ENCODE measurements at places on chromosomes 13 and 19.

DNA sequence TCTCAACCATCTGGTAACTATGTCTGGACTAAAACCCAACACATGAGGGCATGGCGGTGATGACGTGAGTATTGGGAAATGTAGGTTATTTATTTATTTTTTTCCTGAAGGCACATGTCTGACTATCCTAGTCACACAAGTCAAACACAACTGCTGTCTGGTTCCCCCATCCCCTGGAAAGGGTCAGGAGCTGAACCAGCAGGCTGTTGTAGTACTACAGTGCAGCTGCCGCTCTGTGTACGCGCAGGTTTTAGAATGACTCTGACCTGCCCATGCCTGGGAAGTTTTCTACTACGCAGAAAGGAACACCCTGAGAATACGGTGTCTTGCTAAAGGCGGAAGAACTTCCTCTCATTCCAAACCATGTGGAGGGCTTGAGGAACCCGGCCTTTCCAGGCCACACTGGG lies 1.2 kb downstream of the SLC7A1 start:
- DNase-seq, result no peak

GRCh38 chr19:17249887-17250548 lies 4.3 kb upstream of the NR2F6 start:
- DNase-seq, result no peak

DNA sequence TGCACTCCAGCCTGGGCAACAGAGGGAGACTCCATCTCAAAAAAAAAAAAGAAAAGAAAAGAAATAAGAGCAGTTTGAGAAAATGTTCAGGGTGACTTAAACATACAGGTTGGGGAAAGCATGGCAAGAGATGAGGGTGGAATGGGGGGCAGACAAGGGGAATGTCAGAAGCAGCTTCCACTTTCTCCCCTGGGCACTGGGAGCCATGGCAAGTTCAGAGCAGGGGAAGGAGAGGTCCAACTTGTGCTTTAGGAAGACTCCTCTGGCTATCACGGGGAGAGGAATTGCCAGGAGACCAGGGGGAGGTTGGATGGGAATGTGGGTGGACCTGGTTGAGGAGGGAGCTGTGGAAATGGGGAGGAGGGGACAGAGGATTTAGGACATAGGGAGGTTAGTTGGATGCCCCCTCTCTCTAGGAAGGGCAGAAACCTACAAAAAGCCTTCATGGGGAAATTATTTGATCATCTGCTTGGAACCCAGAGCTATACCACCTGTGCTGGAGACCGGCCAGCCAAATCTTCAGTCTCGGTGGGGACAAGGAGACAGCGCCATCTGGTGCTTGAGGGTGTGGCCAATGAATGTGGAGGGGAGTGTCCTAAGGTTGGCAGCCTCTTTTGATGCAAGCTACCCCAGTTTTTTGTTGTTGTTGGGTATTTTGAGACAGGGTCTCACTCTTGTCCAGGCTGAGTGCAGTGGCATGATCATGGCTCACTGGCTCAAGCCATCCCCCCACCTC lies 7.3 kb upstream of the STRN4 start:
- DNase-seq, result no peak

DNA sequence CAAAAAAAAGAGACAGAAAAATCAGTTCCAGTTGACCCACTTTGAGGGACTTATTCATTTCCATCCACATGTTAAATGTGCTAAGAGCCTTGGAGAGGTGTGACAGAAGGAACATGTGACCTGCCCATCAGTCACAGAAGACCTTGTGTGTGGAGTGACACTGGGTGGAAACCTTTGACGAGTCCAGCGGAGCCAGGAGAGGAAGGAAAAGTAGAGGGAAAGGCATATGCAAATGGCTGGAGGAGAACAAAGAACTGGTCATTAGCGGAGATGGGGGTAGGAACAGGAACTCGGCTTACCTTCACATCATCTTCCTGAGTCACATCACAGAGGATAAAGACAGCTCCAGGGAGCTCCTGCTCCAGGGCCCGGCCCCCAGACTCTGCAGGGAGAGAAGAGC lies 2.3 kb downstream of the HSD17B14 start:
- no peak for DNase-seq

GRCh38 chr19:47417746-47418691 lies 1.3 kb downstream of the MEIS3 start:
- DNase-seq, result no peak

GRCh38 chr13:91955546-91956355 lies 557.3 kb downstream of the GPC5 start:
- no peak for DNase-seq

- DNase-seq, result no peak
These were observed 55.2 kb downstream of the STARD13 start for GRCh38 chr13:33230178-33230881.

GRCh38 chr19:1843116-1843515 lies 5.2 kb downstream of the REXO1 start:
- no peak for DNase-seq

- DNase-seq, result no peak
These were observed 487.8 kb downstream of the PCDH17 start for GRCh38 chr13:58119351-58119750.

DNA sequence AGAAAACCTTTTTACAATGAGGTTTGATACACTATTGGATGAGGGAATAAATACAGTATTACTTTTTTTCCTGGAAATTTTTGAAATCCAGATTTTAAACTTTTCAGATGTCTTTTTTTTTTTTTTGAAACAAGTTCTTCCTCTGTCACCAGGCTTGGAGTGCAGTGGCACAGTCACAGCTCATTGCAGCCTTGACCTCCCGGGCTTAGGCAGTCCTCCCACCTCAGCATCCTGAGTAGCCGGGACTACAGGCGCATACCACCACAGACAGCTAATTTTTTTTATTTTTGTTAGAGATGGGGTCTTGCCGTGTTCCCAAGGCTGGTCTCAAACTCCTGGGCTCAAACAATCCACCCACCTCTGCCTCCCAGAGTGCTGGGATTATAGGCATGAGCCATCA lies 96.8 kb downstream of the RNF17 start:
- no peak for DNase-seq

DNA sequence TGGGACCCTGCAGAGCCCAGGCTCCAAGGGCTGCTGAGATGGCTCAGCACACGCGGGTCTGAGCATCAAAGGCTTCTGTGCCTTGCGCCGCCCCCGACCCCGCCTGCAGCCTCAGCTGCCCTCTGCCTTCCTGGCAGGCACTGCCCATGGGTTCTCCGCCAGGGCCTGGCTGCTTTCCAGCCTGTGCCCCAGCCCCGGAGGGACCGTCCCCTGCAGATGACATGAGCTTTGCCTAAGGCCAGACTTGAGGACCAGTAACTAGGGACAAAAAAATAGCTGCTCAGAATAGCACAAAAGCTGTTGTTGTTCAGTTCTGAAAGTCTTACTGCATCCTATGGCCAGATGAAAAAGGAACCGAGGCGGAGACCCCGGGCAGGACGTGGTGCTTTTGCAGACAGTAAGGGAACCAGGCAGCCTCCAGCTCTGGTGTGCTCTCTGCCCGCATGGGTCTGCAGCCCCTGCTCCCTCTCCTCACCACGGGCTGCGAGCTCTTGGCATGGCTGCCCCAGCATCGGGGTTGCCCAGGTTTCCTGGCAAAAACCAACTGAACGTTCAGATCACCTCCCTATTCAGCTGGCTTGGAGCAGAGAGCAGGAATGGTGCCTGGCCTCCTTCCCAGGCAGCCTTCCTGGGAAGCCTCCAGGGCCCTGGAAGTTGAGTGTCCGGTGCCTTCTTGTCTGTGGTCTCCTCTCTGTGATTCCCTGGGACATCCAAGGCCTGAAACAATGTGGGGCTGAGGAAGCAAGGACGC lies 12.5 kb upstream of the CFAP97D2 start:
- no peak for DNase-seq

GRCh38 chr13:78845656-78846365 lies 186.9 kb upstream of the OBI1 start:
- no peak for DNase-seq

DNA sequence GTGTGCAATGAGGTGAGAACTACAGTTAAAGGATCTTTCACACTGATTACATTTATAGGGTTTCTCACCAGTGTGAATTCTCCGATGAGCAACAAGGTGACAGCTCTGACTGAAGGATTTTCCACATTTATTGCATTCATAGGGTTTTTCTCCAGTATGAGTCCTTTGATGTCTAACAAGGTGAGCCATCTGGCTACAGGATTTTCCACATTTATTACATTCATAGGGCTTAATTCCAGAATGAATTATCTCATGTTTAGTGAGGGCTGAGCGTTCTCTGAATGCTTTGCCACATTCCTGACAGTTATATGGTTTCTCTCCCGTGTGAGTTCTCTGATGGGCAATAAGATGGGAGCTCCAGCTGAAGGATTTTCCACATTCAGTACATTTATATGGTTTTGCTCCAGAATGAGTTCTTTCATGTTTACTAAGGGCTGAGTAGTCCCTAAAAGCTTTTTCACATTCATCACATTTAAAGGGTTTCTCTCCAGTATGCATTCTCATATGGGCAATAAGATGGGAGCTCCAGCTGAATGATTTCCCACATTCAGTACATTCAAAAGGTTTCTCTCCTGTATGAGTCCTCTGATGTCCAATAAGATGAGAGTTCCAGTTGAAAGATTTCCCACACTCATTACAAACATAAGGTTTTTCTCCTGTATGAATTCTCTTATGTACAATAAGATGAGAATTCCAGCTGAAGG lies 4.4 kb upstream of the C19orf18 start:
- no peak for DNase-seq

GRCh38 chr19:19417628-19418245 lies 12.3 kb downstream of the GATAD2A start:
- DNase-seq, result no peak

DNA sequence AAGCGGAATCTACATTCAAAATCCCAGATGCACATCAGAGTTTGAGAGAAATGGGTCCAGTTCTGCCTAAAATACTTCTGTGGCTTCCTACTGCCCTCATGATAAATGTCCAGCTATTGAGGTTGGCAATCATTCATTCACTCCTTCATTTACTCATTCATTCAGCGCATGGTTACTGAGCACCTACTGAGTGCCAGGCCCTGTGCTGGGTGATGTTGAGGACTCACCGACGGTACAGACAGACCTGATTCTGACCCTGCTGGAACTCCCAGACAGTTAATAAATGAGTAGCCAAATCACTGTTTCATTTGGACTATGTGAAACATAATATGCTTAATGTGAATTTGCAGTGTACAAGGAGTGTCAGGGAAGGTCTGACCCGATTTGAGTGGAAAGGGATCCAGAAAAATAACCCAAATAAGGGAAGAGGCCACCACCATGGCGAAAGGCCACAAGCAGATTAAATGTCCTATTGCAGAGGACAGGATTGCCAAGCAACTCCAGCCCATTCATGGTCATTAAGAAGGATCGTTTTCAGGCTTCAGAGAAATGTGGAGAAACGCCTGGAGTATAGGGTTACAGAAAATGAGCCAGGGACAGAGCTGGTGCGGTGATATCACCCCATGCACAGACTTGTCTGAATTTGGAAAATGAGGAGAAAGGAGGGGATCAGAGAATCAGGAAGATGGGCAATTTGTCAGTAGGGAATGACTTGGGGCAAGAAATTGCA lies 20.5 kb downstream of the DYRK1B start:
- no peak for DNase-seq

- DNase-seq, result no peak
These were observed 50.4 kb downstream of the MLLT1 start for GRCh38 chr19:6229216-6229913.

GRCh38 chr19:38049105-38049649 lies 142.2 kb downstream of the SIPA1L3 start:
- DNase-seq, result no peak

DNA sequence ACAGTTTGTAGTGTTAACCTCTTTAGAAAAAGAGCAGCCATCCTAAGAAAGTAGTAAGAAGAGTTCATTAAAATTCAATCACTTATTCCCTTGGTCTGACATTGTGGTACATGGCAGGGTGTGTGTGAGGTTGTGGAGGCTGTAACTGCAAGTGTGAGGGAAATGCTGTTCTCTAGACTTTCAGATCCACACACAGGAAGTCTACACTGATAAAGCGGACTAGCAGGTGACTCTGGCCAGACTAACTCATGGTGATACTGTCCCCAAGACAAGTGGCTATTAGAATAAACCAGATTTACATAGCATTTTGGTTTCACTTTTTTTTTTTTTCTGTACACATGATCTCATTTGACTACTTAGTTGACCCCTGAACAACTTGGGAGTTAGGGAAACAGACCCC lies 10.0 kb downstream of the MTIF3 start:
- no peak for DNase-seq

DNA sequence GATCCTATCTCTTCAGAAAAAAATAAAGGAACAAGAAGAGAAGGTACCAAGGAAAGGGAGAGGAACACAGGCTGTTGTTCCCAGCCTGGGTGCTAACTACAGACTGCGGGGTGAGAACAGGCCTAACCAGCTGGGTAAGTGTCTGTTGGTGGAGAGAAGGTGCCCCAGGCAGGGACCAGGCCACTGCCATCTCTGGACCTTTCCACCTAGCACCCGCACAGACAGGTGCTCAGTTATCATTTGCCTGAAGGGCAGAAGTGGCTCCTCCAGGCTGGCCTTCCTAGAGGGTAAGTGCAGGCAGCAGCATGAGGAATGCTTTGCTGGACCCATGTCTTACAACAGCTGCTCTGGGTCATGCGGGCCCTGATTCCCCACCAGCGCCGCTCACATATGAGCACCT lies 10.1 kb downstream of the DNMT1 start:
- DNase-seq, result no peak

GRCh38 chr19:13574933-13575332 lies 68.7 kb upstream of the CACNA1A start:
- DNase-seq, result no peak

DNA sequence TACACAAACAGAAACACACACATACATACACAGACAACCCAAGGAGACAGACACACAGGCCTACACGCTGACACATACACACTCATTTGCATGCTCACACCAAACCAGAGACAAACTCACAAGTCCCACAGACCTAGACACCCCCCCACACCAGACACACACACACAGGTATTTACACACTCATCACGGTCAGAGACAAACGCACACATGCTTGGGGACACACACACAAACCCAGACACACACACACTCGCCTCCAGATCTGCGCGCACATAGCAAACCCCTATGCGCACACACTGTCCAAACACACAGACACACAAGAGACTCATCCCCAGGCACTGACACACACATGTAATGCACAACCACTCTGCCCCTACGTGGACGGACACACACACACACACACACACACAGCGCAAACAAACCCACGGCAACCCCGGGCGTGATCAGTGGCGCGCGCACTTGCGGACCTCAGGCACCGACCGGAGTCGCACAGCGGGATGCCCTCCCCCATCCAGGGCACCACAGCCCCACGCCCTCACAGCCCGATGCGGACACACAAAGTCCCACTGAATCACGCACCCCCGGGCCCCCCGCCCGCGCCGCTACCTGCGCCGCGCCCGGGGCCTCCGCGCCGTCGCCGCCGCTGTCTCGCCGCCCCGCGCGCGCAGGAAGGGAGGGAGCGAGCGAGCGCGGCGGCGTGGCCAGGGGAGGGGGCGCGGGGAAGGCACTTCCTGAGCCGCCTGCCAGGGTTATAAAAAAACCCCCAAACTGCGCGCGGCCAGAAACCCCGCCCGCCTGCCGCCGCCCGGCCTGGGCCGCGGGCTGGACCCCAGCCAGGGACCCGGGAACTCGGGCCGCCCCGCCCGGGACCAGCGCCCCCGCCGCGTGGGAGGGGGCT lies at the start of gene ADAMTS10:
Gene ADAMTS10, minus strand, starts transcription at position 675 of the 895 bp plus-strand sequence. CDS start 5,005 bp downstream, outside the sequence.
- DNase-seq, result no peak
